ENCODE measurements at places on chromosomes 5 and 9.

DNA sequence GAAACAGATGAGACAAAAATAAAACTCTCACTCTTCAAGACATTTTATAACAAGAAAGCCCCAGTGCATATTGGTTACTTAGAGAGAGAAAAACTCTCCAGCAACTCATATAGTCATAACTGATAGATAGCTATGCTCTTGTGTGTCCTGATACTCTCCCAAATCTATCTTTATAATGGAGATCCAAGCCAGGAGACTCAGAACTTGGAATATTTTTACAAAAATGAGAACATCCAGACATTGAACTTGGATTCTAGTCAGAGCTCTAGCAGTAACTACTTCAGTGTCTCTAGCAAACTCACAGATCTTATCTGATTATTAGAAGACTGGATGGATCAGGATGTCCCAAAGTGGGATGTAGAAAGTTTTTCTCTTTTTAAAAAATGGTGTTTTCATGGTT is 412.7 kb upstream of the BRINP1 start:
- DNase-seq: no peak

DNA sequence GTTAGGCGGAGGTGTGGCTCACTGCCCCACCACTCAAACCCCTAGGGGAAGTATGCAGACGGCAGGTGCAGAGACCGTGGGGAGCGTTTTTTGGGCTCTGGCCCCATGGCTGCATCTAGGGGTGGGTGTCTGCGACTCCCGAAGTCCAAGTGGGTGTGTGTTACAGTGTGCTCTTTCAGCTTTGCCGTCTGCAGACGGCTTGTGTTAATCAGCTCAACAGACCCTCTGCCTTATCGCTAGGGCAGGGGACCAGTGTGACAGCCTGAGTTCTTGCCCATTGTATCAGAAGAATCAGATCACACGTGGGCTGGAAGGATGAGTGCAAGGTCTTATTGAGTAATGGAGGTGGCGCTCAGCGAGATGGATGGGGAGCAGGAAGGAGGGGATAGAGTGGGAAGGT is 162.8 kb downstream of the ENC1 start:
- no peak for DNase-seq

GRCh38 chr5:135930029-135930948 is 24.5 kb downstream of the LECT2 start:
- DNase-seq: no peak

DNA sequence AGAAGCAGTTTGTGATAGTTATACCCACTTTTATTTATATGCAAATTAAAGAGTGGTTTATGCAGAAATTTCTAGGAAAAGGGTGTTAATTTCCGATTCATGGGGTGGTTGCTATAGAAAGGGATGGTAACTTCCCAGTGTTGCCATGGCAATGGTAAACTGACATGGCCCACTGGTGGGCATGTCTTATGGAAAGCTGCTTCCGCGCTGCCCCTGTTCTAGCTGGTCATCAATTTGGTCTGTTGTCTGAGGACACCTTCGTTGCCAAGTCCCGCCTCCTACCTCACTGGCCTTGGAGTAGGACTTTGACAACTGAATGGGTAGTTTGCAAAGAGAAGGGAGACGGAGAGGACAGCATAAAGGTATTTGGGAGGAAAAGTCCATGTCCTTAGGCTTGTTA is 74.0 kb upstream of the SMIM23 start:
- DNase-seq: no peak

GRCh38 chr9:18639911-18640310 is 166.0 kb downstream of the ADAMTSL1 start:
- no peak for DNase-seq

DNA sequence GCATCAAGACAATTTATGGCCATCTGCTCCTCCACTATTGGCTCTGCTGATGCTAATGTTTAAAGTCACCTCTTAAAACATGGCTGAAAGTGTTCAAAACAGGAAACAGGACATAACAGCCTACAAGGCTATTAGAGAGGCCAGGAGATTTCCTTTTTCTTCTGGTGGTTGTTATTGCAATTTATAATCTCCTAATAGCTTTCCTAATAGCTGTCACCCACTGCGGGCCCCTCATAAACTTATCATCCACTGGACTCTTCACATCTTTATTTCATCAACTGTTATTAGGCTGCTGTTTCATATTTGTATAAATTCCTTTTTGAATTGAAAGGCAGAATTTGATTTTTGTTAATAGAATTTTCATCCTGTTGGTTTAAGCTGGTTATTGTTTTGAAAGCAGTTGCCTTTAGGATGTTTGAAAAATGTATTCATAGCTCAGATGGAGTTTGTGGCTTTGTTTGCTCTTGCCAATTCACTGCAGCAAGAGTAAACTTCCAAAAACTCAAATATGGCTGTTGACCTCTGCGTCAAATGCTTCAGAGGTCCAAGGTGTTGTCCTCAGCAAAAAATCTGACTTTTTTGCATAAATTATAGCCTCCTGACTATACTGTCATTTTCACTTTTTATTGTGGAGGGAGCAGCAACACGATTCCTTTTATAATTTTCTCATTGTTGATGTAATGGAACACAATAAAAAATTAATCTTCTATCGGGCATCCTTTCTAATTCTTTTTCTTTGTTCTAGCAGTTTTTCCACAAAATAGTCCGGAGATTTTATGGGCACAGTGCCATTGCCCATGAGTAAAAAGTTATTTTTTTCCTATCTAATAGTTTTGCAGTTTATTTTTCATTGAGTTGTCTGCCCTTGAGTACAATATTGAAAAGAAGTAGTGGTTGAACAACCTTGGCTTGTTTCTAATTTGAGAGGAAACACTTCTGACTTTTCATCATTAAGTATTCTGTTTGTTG is 69.3 kb downstream of the MAT2B start:
- DNase-seq: no peak

DNA sequence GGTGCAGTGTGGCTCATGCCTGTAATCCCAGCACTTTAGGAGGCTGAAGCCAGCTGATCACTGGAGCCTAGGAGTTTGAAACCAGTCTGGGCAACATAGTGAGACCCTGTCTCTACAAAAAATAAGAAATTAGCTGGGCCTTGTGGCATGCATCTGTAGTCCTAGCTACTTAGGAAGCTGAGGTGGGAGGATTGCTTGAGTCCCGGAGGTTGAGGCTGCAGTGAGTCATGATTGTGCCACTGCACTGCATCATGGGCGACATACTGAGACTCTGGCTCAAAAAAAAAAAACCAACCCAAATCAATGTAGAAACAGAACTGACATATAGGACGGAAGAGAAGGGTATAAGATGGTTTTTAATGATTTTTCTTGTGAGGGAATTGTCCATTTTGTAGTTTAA is 27.7 kb downstream of the G3BP1 start:
- no peak for DNase-seq

- DNase-seq: peak; percentile 19
These were observed 62.5 kb upstream of the ITGA1 start for GRCh38 chr5:52725065-52725746.

GRCh38 chr5:54526604-54527288 is 9.2 kb downstream of the SNX18 start:
- no peak for DNase-seq
